Keratinocyte (primary cell): ENCODE measurements at places on chromosomes 11 and 22. TPM values are rescaled to one million over a fixed set of nuclear protein-coding genes. Genes with fewer than 3 reads are reported as not detected.

GRCh38 chr11:37503411-37504059 is 905.5 kb upstream of the RAG2 start:
- H3K27ac ChIP-seq, result peak overlapping the region; percentile 92
- H3K27me3 ChIP-seq, result no peaks in the 10 kb centered on the region
- no peaks in the 10 kb centered on the region for H3K36me3 ChIP-seq
- peaks cover 29% of the 10 kb centered on the region for H3K4me1 ChIP-seq
- DNase-seq, result no peak
- no peak overlapping the region for H3K4me3 ChIP-seq

GRCh38 chr22:17951315-17951714 is 73.0 kb downstream of the MICAL3 start:
- no peak for DNase-seq
- no peaks in the 10 kb centered on the region for H3K27me3 ChIP-seq
- H3K4me3 ChIP-seq, result no peak overlapping the region
- H3K27ac ChIP-seq, result no peak overlapping the region
- peaks cover 16% of the 10 kb centered on the region for H3K4me1 ChIP-seq

GRCh38 chr11:78304201-78304600 is 113.4 kb downstream of the GAB2 start:
- no peaks in the 10 kb centered on the region for H3K27me3 ChIP-seq
- H3K27ac ChIP-seq, result no peak overlapping the region
- H3K4me3 ChIP-seq, result no peak overlapping the region
- H3K4me1 ChIP-seq, result no peaks in the 10 kb centered on the region
- DNase-seq, result no peak
- H3K36me3 ChIP-seq, result no peaks in the 10 kb centered on the region

GRCh38 chr11:34274712-34275398 is 83.0 kb downstream of the ABTB2 start:
- H3K36me3 ChIP-seq, result no peaks in the 10 kb centered on the region
- peaks cover 19% of the 10 kb centered on the region for H3K4me1 ChIP-seq
- peak overlapping the region; percentile 59 for H3K27ac ChIP-seq
- no peaks in the 10 kb centered on the region for H3K27me3 ChIP-seq
- DNase-seq, result peak; percentile 88
- no peak overlapping the region for H3K4me3 ChIP-seq

GRCh38 chr11:131745405-131745804 is 375.0 kb downstream of the NTM start:
- no peaks in the 10 kb centered on the region for H3K27me3 ChIP-seq
- DNase-seq, result no peak
- H3K27ac ChIP-seq, result no peak overlapping the region
- no peak overlapping the region for H3K4me3 ChIP-seq
- no peaks in the 10 kb centered on the region for H3K36me3 ChIP-seq

GRCh38 chr22:44570476-44571445 is 72.7 kb upstream of the RTL6 start:
- DNase-seq, result no peak
- H3K4me3 ChIP-seq, result no peak overlapping the region
- no peak overlapping the region for H3K27ac ChIP-seq
- H3K36me3 ChIP-seq, result no peaks in the 10 kb centered on the region

Gene TCN1
- polyA plus RNA-seq, result 3.7 to 6.9 TPM (median 3.9 TPM) in 3 replicates

Gene ANGPTL5
- polyA plus RNA-seq, result 0.03 TPM in 1 of 3 replicates, not detected in the others

Gene GRK2
- 21.1 to 29.2 TPM (median 23.3 TPM) in 3 replicates for polyA plus RNA-seq

Gene NAA40
- 8.9 to 23.2 TPM (median 13.5 TPM) in 3 replicates for polyA plus RNA-seq
